ENCODE measurements at places on chromosomes 2 and 18.

DNA sequence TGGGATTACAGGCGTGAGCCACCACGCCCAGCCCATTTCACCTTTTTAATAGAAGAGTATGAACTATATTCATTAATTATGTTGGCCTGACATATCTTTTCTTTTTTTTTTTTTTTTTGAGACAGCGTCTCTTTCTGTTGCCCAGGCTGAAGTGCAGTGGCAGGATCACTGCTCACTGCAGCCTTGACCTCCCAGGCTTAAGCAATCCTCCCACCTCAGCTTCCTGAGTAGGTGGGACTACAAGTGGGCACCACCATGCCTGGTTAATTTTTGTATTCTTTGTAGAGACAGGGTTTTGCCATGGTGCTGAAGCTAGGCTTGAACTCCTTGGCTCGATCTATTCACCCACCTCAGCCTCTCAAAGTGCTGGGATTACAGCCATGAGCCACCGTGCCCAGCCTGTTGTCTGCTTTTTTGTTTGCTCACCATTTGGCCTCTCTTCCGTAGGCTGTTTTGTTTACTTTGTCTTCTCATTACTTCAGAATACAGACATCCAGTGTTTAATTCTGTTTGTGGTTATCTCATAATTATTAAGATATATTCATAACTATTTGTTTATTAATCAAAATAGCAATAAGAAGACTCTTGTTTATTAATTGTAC, 16.3 kb upstream of the CDH2 start:
- no peak for DNase-seq

DNA sequence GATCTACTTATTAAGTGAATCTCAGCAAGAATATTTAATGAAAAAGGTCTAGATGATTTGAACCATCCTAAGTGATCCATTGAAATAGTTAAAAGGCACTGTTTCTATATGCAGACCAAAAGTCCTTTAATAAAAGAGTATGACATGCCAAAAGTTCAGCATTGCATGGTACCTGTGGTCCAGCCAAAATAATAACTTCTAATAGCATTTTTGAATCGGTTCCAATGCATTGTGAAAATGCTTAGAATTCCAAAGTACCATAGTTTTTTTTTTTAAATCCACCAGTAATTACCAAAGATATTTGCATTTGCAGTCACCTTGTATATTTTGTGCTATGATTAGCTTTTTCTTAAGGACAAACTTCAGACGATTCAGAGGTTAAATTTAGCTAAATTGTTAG, 79.9 kb downstream of the NYAP2 start:
- DNase-seq, result no peak

GRCh38 chr2:195815083-195815482, 158.1 kb downstream of the SLC39A10 start:
- DNase-seq, result no peak

GRCh38 chr2:69560147-69560482, 83.4 kb downstream of the AAK1 start:
- no peak for DNase-seq

GRCh38 chr2:146385031-146385430, 1459.8 kb upstream of the ACVR2A start:
- DNase-seq, result no peak

GRCh38 chr2:233663911-233664310, 7.8 kb upstream of the UGT1A9 start:
- DNase-seq, result no peak

- DNase-seq, result no peak
Measured at GRCh38 chr2:69652206-69652605, 8.7 kb upstream of the AAK1 start.

DNA sequence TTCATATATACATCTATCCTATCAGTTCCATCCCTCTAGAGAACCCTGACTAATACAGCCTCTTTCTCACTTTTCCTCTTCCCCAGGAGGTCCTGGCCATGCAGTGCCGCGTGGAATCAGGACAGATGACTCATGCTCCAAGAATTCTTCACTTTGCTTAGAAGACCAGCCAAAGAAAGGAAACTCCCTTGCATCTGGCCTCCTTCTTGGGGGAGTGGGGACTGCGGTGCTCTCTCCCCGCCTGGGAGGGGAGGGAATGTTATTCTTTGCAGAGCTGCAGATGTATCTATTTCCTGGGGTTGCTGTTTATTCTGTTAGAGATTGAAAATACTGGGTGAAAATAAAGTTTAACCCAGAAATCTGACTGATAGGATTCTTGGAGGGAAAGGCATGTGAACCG, 111.5 kb upstream of the SH3BP4 start:
- DNase-seq, result peak; percentile 49

GRCh38 chr2:69939722-69940121, 21.7 kb downstream of the ASPRV1 start:
- DNase-seq, result no peak

DNA sequence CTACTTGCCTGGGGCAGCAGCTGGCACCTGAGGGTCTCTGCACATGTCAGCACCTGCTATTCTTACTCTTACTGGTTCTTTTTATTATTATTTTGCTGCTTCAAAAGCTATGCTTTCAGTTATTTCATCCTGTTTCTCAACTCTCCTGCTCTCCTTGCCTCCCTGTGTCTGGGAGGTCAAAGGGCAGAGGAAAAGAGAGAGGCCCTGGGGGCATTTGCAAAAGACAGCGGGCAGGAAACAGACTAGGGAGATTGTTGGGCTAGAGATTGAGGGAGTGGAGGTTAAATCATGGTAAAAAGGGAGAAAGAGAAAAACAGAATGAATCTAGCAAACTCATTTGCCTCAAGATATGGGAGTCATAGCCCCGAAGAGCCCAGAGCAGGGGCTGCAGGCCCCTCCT, 21.1 kb upstream of the RPL31 start:
- DNase-seq, result no peak

DNA sequence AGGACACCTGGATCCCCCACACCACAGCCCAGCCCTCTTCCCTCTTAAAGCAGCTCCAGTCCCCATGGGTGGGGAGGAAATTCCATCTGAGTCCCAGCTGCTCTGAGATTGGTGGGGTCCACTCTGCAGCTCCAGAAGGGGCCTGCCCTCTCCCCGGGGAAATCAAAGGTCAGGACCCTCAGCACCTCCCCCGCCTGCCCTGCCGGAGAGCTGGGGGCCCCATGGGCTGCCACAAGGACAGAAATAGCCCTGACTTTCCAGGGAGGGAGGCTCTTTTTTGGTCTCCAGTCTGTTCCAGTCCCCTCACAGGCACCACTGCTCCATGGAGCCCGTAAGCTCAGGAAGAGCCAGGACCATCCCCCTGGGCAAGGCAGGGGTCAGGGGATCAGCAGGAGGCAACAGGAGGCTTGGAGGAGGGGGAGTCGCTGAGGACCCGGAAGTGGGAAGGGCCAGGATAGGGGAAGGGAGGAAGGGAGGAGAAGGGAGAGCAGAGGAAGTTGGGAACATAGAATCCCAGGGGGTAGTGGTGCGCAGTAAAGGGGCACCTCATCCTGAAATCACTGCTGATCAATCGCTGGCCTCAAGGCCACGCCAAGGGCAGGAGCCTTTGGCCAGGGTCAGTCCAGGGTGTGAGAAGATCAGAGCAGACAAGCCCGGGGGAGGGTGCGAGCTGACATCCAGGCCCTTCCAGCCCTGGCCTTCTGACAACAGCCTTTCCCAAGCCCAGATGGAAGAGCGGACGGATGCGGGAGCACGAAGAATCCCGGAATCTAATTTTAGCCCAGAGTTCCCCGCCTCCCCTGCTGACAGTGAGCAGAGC, 7.6 kb downstream of the ADRA2B start:
- no peak for DNase-seq

DNA sequence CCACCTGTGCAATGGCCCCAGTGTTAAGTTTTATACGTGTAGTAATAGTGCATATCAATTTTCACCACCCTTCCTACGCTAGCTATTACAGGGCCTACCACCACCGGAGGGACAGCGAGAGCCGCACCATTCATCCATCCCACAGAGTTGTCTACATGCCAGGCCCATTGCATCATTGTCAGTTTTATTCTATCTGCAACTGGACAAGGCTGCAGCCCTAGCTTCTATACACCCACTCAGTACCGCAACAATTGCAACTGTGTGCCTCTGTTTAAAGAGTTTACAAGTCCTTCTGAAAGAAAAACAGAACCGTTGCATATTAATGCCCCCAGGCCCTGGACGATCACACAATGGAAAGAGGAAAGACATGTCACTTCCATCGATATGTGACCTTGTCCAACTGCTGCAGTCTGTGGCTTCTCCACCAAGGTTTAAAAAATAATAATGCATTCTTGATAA, 58.6 kb downstream of the ZEB2 start:
- DNase-seq, result no peak

GRCh38 chr2:71669628-71670429, 216.5 kb downstream of the DYSF start:
- DNase-seq, result no peak

DNA sequence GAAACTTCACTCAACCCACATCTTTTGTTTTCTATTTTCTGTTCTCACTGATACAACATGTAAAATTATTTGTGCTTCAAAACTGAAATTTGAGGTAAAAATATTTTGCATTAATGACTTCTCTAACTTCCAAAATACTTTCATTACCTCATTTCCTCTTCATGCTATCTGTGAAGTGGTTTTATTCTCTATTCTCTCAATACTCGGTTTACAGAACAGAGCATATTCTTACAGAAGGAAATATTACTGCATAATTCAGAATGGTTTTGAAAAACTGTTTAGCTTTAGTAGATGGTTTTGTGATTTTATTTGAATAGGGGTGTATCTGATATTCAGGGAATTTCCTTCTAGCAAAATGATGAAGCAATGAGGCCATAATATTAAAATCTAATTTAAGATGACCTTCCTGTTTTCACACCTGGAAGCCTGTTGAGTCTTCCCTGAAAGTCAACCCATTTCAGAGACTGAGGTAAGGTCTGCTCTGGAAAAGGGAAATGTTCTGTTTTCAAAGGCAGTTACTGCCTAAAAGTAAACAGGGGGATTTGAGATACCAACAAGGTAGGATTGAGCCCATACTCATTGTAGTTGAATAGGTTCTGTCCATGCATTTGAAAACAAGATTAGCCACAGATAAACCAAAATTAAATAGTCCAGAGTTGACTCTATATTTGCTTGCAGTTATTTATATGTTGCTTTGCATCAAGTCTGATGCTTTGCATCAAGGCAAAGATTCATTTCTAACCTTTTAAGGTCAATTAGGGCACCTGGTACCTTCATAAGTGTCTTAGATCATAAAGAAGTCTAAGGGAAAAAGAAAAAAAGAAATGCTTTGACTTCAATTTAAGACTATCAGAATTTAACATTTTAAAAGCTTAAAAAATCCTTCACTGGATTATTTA, 50.8 kb upstream of the PEX13 start:
- DNase-seq, result no peak

GRCh38 chr2:136062066-136062837, 55.7 kb downstream of the CXCR4 start:
- DNase-seq, result no peak

DNA sequence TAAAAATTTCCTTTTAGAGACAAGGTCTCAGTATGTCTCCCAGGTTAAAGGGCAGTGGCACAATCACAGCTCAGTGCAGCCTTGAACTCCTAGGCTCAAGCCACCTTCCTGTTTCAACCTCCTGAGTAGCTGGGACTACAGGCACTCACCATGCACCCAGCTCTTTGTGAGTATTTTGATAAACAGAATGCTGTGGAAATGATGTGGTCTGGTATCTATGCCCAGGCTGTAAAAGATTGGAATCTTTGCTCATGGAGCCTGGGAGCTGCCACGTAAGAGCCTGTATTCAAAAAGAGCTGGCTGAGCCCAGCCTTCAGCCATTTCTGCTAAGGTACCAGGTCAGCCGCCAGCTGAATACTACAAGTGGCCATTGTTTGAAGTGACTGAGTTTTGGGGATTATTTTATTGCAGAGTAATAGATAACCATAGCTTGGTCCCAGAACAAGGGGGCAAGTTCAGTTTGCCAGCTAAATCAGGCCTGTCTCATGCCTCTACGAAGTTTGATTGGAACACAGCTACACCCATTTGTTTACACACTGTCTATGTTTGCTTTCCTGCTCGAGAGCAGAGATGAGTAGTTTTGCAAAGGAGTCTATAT, 21.3 kb upstream of the ARL5A start:
- DNase-seq, result no peak

DNA sequence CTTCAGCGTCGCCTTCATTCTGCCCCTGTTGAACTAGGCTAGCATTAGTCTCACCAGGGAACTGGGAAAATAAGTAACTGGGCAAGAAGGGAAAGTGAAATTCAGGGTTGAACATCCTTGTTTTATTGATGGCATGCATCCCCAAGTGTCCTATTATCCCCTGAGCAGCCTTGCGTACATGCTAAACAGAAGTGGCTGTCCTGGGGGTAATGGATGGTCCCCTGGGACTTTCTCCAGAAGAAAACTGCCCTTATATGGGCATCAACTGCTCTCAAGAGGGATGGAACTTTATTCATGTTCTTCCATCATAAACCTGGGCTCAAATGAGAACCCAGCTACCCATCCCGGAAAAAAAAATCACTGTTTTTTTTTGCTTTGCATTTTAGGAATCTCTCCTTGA, 11.8 kb upstream of the SMIM21 start:
- DNase-seq, result no peak

- DNase-seq, result no peak
Measured at GRCh38 chr2:158805255-158805654, 10.1 kb downstream of the DAPL1 start.

- DNase-seq, result no peak
Measured at GRCh38 chr18:46562674-46563192, 94.3 kb downstream of the LOXHD1 start.

DNA sequence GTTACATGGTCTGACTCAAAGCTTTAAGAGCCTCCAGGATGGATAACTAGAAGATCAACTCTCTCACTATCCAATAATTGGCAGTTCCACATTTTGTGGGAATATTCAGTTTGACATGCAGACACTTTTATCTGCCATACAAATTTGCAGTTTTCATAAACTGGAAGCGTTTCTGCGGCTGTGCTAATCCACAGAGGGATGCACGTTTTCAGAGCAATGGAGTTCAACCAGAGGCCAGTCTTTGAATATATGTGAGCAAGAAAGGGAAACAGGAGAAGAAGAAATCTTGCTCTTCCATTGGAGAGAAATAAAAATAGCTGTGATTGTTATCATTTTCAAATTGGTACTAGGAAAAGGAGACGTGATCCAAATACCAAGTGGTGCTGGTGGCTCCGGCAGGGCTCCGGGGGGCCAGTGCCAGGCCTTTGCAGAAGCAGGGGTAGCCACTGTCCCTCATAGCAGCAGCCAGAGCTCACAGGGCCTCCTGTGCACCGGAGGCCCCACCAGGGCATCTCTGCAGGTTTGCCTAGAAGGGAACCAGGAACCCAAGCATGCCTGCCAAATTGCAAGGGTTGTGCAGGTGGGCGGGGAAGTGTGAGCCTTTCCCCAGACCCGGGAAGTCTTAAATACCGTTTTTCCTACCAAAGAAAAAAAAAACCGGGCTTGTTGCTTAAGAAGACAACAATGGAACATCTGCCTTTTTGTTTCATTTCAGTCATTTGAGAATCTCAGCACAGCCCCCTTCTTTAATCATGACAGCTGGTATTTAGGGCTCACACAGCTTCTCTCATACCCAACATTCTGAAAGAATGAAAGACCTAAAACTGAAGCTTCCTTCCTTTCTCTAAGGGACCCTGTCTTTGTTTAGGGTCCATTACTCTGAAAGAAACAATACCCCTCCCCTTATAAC, 791.1 kb upstream of the SOX11 start:
- no peak for DNase-seq
